Activated CD8-positive, alpha-beta memory T cell treated with anti-CD3 and anti-CD28 coated beads for 4 hours (primary cell): ENCODE measurements at places on chromosomes 6 and 20.

- no peak for DNase-seq
Measured at GRCh38 chr6:142953373-142954273, 8.6 kb upstream of the HIVEP2 start.

GRCh38 chr6:13920552-13920951, 4.2 kb upstream of the RNF182 start:
- DNase-seq = no peak

GRCh38 chr6:132400555-132400882, 756 bp downstream of the MOXD1 start:
- DNase-seq = no peak

DNA sequence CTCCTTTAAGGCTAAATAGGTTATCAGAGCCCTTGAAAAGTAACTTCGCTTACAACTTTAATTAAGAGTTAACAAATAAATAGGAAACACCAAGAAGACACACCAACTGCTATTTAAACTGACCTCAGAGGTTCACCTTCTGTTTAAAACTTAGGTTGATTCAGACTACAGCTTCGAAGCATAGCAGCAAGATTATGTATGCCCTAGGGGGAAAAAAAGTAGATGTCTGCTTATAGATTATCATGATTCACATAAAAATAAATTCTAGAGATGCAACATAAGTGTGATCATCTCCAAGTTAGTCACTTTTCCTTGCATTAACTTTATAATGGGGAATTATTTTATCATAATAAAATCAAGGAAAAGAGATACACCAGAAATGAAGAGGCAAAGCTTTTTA, 8.9 kb downstream of the PNISR start:
- DNase-seq = no peak
